ENCODE measurements at places on chromosomes 2 and 18.
A peak's percentile ranks its signal among the peaks of the same experiment; 100 is the strongest.

- no peak for DNase-seq
Observed at GRCh38 chr2:149075853-149076252, 37.4 kb downstream of the LYPD6B start.

- DNase-seq, result peak; percentile 47
Observed at GRCh38 chr2:74919827-74920226, 38.6 kb upstream of the POLE4 start.

GRCh38 chr2:102315921-102316320 lies 4.6 kb downstream of the IL1RL1 start:
- no peak for DNase-seq

DNA sequence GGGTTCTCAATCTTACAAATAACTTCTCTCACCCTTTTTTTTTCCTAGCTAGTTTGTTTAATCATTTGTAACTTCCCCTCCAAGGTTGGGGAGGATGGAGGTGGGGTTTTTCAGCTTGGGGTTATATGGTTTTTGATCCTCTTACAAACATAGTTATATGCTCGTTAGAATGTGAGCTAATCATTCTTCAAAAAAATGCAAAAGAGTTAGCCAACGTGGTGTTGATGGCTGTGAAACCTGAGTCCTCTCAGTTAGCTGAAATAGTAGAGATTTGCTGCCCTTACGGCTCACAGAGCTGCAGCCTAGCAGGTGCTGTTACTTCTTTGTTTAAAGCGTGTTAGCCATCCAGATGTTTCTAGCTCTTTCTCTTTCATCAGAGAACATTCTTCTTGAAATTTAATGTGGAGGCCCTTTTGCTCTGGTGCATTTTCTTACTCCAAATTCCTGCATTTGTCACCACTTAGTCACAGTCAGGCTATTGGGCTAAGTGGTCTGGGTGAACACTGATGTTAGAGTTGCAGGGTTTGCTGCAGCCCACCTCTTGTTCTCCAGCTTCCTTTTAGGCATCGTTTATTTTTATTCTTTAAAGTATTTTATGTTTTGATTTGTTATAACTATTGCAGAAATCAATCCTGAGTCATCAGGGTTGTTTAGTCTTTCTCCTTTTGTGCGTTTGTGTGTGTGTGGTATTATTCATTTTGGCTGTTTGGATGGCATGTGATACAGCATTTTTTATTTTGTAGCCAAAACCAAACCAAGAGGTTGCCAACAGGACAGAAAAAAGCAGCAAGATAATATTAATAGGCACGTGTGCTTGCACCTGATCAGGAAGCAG lies 41.1 kb downstream of the LIMS1 start:
- peak; percentile 89 for DNase-seq

- no peak for DNase-seq
Observed at GRCh38 chr2:177670791-177671535, 278.4 kb downstream of the AGPS start.

GRCh38 chr2:147297820-147298219 lies 547.0 kb upstream of the ACVR2A start:
- DNase-seq, result no peak

DNA sequence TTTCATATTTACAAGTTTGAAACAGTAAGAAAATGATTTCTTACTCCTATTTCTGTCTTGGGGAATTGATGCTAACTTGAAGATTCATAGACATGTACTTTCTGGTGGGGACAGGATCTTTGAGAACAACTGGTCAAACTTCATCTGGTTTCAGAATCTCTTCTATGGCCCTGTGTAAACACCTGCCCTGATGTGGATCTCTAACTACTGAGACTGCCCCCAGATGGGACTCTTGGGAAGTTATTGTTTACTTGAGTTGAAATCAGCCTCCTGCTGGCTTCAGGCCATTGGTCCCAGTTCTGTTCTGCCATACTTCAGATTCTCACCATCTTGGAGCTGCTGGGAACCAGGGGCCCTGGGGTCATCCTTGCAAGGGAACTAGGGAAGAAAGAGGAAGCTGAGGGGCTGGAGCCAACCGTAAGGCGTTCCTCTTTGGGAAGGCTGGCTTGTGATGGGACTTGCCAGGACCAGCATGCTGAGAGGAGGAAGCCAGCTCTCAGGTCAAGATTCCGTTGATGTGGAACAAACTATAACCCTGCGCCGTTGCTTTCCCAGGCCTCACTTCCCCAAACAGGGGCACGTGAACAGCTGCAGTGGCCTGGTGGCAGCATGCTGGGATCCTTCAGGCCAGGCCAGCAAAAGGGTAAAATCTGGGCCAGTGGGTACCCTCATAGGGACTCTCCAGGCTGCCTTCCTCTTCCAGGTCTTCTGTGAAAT lies 135.5 kb upstream of the CXCR4 start:
- DNase-seq, result no peak

DNA sequence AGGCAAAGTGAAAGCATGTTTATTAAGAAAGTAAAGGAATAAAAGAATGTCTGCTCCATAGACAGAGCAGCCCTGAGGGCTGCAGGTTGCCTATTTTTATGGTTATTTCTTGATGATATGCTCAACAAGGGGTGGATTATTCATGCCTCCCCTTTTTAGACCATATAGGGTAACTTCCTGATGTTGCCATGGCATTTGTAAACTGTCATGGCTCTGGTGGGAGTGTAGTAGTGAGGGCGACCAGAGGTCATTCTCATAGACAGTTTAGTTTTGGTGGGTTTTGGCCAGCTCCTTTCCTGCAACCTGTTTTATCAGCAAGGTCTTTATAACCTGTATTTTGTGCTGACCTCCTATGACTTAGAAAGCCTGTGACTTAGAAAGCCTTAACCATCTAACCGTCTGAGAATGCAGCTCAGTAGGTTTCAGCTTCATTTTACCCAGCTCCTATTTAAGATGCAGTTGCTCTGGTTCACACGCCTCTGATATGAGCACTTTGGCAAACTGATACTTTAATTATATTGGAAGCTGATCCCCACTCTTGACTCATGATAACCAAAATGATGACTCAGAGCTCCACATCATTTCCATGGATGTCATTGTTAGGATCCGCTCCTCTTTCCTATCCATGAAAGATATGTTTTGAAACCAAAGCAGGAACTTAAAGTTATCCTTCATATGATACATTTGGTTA lies 14.5 kb upstream of the ERMN start:
- DNase-seq, result peak; percentile 42

GRCh38 chr2:105358593-105358992 lies 21.3 kb downstream of the C2orf49 start:
- DNase-seq, result no peak

DNA sequence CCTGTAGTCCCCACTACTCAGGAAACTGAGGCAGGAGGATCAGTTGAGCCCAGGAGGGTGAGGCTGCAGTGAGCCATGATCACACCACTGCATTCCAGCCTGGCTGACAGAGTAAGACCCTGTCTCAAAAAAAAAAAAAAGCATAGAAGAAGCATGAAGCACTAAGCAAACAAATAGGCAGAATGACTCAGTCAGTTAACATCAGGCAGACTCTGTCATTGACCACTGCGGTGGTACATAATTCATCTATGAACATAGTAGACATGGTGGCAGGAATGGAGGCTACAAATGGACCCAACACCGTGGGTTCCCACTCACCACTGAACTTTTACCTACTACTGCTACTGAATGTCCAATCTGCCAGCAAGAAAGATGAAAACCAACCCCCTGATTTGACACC lies 7.6 kb upstream of the ASXL2 start:
- DNase-seq, result peak; percentile 89

GRCh38 chr18:23966909-23967308 lies 47.6 kb upstream of the TTC39C start:
- no peak for DNase-seq

GRCh38 chr2:101478181-101479001 lies 3.5 kb upstream of the RFX8 start:
- peak; percentile 61 for DNase-seq

- DNase-seq, result peak; percentile 71
Observed at GRCh38 chr2:64062840-64063239, 43.6 kb upstream of the VPS54 start.

DNA sequence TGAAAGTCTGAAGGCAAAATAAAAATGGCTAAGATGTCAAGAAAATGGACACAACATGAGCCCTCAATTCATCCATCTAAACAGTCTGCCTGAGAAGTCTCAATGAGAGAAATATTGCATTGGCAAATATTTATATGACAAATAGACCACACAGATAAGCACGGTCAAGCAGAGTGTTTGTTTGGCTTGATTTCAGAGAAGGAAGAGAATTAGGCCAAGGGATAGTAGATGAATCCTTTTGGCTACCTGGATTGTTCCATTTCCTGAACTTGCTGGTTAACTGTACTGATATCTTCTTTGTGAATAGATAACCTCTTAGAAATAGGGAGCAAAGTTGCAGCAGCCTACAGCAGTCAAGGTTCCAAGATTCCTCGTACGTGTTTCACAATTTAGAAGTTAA lies 129.6 kb downstream of the RBMS1 start:
- no peak for DNase-seq

DNA sequence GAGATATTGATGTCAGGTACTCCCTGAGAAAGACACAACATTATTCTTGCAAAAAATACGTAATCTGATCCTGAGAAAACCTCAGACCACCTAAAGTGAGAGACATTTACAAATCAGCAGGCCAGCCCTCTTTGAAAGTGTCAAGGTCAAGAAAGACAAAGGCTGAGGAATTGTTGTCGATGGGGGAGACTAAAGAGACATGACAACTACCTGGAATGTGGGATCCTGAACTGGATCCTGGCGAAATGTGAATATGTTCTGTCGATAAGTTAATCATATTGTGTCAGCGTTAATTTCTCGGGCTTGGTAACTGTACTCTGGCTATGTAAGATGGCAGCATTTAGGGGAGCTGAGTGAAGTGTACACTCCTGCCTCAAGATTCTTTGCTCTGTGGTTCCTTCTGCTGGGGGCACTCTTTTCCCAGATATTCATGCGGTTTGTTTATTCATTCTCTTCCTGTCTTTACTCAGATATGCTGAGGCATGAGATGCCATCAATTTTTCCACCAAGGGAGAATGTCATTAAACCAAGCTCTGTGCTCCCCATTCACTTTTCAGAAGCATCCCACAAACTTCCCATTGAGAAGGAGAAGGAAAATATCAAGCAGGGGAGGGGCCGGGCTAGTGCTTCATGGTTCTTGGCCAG lies 154.9 kb downstream of the CAPN13 start:
- no peak for DNase-seq

- no peak for DNase-seq
Observed at GRCh38 chr18:75183524-75183923, 25.4 kb downstream of the PTGR3 start.

DNA sequence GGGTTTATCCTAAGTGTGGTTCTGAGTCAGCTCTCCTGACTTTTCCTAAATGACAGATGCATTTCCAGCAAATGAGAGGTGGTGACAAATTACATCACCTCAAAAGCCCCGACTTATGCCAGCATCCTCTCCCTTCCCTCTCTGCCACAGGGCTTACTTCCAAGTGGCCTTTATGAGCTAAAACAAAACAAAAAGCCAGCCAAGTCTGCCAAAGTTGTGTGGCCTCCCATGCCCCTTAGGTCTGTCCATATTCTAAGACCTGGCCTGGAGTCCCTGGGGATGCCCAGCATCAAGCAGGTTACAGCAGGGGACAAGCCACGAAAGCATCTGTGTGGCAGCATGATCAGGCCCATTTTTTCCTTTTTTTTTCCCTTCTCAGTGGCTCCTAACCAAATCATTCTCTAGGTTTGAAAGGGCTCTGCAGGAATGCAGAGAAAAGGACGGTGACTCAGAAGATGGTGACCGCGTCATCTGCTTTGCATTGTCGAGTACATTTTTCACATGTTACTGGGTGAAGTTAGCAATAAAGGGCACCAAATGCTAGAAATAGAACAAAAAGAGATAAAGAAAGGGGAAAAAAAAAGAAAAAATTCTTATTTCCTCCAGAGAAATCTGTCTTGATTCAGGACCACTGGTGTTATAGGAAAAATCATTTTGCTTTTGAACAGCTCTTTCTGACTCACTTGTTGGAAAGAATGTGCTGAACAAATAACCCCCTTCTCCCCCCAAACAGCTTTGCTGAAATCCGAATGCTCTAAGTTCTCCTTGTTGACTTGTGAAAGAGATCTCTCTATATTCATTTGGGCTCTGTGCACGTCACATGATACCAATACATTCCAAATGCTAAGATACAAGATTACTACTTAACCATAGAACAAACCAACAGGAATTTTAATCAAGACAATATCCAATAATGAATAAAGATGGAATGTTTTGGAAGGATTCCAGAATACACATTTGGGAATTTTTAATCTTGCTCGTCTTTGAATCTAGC lies 178.7 kb downstream of the EN1 start:
- peak; percentile 96 for DNase-seq

DNA sequence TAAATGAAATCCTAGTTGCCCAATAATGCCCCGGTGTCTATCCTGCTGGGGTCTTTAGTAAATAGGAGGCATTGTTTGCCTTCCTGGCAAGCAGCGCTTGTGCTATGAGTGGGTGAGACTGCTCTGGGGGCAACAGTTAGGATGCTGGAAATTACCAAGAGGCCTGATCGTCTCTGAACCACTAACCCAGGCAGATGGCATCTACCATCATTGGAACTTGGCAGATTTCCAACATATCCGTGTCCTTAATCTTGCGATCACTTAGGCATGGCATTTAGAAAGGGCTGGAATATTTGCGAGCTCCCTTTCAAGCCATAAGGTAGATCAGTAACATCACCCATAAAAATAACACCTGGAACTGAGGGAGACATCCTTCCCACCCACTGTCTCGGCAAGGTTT lies 18.8 kb upstream of the SH3RF3 start:
- DNase-seq, result no peak

DNA sequence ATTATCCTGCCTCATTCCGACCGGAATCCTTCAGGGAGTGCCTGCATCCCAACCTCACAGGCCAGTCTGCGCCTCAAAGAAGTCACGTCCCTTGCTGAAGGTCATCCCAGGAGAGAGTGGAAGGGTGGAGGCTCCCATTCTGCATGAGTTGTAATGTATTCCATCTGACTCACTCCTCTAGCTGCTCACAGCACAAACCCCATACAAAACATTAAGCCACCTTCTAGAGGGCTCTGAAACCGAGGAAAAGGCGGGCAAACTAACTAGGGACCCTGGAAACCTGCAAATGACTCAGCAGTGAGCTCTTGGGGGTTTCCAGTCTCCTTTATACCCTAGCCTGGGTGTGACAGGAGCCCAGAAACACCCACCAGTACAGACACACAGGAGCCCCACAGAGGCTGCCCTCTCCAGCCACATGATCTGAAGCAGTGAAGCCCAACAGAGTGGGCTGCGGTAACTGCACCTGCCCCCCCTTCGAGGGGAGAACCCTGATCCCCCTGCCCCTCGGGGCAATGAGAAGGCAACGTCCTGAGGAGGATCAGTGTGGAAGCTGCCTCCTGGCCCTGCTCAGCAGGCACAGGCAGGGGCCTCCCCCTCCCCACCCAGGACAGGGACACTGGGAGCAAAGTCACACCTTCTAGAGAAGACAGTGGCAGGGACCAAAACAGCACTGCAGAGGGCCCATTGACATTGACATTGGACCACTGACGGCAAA lies 69.3 kb upstream of the SNTG2 start:
- DNase-seq, result no peak

Data from astrocyte of the spinal cord (primary cell).